ENCODE measurements at places on chromosomes 16 and 17.

- DNase-seq, result no peak
Measured at GRCh38 chr16:72277749-72278148, 105.8 kb upstream of the PMFBP1 start.

DNA sequence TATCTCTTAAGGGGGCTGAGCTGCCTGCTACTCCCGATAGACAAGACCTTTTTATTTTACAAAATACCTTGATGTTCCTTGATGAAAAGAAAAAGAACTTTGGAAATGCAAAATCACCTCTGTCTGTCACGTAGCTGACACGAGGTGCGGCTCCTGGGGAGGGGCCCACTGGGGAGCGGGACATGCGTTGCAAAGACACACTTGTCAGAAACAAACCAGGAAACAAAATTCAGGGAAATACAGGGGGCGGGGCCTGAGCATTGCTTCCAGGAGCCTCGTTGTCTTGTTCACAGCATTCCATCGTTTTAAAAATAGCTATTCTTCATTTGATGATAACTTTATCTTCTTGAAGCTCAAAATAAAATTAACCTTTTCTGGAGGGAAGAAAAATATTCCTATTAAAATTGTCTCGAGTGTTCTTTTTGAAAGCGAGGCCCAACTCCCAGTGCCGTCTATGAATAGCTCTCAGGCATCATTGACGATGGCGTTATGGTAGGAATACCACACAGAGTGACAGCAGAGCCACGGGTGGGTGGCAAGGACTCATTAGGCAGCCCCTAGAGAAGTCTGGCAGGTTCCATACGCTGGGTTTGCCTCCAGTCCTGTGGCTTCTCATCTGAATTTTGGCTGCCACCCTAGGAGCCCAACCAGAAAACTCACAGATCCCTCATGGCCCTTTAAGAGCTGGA lies 286.9 kb downstream of the CPPED1 start:
- no peak for DNase-seq

GRCh38 chr16:79519448-79519847 lies 81.1 kb downstream of the MAF start:
- no peak for DNase-seq

- no peak for DNase-seq
Measured at GRCh38 chr17:57391076-57391825, 134.9 kb downstream of the MSI2 start.

DNA sequence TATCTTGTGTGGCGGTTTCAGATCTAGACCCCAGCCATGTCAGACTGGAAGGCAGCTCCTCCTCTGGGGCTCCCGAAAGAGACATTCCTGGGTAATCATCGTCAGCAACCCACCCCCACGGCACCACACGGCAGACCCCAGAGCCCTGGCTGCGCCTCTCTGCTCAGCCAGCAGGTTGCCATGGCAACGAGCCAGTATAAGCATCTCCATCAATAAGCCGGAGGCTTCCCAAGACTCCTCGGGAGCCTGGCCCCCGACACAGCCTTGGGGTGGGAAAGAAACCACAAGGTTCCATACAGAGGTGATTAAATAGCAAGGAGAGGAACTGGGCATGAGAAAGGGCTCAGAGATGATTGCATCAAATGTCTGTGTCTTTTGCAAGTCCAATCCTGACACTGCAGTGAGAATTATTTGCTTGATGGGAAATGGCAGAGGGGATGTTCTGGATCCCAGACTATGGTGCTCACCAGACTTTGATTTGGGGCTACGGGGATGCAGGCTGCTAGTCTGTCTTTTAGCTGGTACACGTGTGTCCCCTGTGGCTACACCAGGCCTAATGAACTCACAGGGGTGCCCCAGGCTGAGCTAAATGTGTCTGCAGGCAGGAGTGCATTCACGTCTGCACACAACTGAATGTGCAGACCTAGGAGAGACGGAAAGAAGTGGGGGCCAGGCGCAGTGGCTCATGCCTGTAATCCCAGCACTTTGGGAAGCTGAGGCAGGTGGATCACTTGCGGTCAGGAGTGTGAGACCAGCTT lies 320.5 kb upstream of the TNRC6C start:
- DNase-seq, result no peak

Data from GM10248 (cell line).